ENCODE measurements at places on chromosomes 7 and 10.

DNA sequence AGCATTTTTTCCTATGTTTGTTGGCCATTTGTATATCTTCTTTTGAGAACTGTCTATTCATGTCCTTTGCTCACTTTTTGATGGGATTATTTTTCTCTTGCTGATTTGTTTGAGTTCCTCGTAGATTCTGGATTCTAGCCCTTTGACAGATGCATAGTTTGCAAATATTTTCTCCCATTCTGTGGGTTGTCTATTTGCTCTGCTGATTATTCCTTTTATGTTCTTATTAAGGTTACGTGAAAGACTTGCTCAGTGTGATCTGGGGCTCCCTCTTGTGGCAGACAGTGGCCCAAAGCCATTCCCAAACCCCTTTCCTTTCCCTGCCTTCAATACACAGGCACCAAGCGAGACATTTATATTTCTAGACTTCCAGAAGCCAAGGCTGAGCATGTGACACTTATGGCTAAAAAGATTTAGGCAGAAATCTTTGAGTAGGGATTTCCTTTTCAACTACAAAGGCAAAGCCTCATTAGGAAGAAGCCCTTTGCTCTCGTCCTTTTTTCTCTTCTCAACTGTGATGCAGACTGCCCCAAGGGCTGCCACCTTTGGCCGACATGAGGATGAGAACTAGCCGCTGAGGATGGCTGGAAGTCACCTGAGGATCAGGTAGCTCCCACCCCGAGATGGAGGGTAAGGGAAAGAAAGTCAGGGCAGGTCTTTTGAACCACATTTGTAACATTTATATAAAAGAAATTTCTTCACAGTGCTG, 23.6 kb downstream of the ST8SIA6 start:
- DNase-seq, result no peak

GRCh38 chr7:39451901-39452300, 114.3 kb upstream of the YAE1 start:
- no peak for DNase-seq

GRCh38 chr10:99769706-99770105, 12.7 kb upstream of the ABCC2 start:
- no peak for DNase-seq

- DNase-seq, result peak; percentile 0
These were observed 46.1 kb downstream of the CAMK2B start for GRCh38 chr7:44279286-44279685.

DNA sequence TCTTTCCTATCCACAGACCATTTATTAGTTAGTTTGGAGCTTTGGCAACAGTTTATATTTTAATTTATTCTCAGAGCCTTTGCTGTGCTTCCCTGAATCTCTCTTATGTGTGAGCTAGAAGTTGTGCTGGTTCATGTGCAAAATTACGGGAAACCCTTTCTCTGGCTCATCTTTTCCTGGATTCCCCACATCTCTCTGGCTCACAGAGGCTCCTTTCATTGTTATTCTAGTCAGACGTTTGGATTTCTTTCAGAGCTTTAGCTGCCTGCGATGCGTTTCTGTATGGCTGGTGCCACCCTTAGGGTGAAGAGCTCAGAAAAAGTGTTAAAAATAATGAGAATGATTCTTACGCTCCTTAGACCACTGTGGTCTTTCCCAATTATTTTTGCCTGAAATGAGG, 53.3 kb downstream of the TPST1 start:
- DNase-seq, result no peak

GRCh38 chr7:138029941-138030340, 28.1 kb upstream of the CREB3L2 start:
- DNase-seq, result no peak

DNA sequence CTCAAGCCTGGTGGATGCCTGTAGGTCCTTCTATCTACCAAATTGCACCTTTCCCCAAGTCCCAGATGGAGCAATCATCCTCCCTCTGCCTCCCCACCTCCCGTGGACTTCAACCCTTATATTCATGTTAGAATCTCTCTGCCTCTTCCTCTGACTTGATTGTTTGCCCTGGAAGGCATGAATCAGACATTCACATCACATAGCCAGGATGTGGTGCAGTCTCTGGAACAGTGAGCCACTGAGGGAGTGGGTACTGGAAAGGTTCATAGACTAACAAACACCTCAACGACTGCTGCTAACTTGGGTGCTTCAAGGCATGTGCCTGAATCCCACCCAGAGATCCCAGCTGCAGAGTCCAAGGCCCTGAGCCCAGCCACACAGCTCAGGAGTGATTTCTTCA, 494.0 kb downstream of the TNS3 start:
- DNase-seq, result no peak

DNA sequence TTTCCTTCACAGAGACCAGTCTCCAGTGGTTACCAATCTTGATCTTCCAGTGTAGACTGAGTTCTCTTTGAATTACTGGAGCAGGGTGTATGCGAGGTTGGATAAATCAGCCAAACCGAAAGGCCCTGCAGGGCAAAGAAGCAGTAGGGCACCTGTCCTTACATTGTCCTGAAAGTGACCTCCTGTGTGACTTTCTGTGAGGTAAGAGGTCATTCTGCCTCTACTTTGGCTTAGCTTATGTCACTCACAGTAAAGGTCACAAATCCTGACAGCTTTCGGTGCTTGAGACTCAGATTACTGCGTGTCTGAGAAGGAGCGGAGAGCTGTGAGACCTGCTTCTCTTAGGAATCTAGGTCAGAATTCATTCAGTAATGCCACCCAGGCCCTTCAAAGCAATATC, 252.7 kb upstream of the ETV1 start:
- no peak for DNase-seq

DNA sequence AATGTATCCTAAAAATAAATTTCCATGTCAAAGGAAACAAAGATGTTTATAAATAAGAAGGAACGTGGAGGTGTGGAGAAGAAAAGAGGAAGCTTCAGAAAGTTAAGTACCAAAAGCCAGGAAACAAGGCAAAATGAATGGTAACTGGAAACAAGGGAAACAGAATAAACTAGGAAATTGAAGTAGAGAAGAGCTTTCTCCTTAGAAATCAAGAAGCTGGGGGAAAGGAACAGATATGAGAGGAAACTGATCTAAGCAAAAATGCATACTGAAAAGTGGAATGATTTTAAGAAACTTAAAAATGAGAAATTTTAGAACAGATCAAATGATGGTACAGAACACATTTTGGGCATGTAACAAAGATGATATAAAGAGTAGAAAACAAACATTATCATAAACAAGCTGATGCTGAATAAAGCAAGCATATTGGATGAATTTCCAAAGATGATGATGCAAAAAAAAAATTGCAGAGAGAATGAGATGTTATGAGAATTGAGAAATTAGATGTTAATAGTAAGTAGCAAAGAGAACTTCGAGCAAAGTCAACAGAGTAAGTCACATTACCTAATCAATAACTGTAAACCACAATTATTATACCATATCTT, 1.9 kb downstream of the BRAF start:
- DNase-seq, result no peak

- DNase-seq, result no peak
These were observed 14.9 kb upstream of the MXI1 start for GRCh38 chr10:110192552-110192951.

- no peak for DNase-seq
These were observed 3.2 kb downstream of the GNB2 start for GRCh38 chr7:100676501-100677306.

DNA sequence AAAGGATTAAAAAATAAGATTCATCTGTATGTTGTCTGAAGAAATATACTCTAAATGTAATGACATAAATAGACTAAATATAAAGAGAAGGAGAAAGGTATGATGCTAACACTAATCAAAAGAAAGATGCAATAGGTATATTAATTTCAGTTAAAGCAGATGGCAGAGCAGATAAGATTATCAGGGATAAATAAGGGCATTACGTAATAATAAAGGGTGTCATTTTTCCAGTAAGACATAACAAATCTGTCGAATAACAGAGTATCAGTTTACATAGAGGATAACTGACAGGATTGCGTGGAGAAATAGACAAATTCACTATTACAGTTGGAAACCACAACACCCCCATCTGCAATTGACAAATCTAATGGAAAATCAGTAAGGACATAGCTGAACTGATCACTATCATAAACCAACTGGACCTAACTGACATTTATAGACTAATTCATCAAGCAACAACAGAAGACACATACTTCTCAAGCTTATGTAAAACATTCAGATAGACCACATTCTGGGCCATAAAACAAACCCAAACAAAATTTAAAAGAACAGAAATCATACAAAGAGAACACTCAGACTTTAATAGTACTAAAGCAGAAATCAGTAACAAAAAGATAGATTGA, 384.1 kb upstream of the COBL start:
- no peak for DNase-seq

DNA sequence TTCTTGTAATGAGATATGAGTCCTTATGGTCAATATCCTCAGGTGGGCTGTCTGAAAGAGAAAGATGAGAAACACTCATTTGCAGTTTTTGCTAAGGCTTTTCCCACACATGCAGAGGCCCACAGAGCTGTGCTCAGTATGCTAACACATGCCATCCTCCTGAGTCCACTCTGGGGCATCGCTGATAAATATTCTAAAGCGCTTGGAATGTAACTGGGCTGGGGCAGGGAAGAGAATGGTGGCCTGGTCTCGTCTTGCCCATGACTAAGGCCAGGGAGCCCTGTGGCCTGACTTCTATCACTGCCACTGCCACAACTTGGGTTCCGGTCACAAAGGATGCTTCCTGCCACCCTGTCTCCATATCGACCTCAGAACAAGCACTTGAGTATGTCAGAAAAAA, 199.7 kb upstream of the FRMD4A start:
- DNase-seq, result no peak

- DNase-seq, result no peak
These were observed 89.5 kb upstream of the ACBD5 start for GRCh38 chr10:27330074-27330473.

- no peak for DNase-seq
These were observed 241.3 kb upstream of the CNTNAP2 start for GRCh38 chr7:145875267-145875666.

- no peak for DNase-seq
These were observed 69.8 kb downstream of the TCF7L2 start for GRCh38 chr10:113019692-113020474.

- peak; percentile 85 for DNase-seq
These were observed 176.8 kb downstream of the COBL start for GRCh38 chr7:51139796-51140195.

DNA sequence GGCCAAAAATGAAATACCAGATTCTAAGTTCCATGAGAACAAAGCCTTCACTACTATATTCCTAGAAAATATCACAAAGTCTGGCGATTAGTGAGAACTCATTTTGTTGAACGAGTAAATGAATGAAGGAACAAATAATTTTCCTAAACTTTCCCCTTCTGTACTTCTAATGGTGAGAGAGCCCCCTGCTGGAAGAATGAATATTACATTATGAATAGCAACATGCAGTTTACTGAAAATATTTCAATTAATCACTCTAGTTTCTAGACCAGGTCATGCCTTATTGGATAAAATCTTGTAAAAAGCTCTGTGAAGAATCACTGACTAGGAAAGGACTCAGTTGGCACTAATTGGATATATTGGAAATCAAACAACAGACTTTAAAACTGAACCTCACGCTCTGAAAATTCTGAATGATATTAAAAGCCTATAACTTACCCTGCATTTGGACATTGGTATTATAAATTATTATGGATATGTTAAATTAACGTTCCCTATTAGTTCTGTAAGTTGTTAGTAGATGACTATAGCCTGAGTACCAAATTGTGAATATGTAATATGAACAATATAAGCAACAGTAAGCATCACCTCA, 32.4 kb upstream of the MTPN start:
- peak; percentile 23 for DNase-seq

- no peak for DNase-seq
These were observed 8.7 kb downstream of the SMC3 start for GRCh38 chr10:110576220-110576619.

- DNase-seq, result no peak
These were observed 3.5 kb upstream of the HBP1 start for GRCh38 chr7:107165341-107165740.

DNA sequence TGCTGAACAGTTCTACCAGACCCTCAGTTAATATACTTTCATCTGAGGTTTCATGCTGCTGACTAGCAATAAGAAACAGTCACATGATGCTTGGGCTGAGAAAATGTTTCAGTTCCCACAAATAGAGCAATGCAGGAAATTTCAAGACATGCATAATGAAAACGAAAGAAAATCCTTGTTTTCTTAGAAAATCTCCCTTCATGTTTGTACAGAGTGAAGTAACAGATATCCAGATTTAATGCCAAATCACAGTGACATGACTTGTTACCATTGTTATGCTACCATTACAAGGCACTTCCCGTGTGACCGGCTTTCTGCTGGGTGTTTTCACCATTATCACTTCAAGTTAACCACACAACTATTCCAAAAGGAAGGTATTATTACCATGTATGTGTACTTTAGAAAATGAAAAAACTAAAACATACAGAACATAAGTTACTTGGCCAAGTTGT, 121.7 kb downstream of the DOCK4 start:
- DNase-seq, result no peak
